ENCODE measurements at places on chromosomes 2 and 18. TPM values are rescaled to one million over a fixed set of nuclear protein-coding genes. Genes with fewer than 3 reads are reported as not detected.

DNA sequence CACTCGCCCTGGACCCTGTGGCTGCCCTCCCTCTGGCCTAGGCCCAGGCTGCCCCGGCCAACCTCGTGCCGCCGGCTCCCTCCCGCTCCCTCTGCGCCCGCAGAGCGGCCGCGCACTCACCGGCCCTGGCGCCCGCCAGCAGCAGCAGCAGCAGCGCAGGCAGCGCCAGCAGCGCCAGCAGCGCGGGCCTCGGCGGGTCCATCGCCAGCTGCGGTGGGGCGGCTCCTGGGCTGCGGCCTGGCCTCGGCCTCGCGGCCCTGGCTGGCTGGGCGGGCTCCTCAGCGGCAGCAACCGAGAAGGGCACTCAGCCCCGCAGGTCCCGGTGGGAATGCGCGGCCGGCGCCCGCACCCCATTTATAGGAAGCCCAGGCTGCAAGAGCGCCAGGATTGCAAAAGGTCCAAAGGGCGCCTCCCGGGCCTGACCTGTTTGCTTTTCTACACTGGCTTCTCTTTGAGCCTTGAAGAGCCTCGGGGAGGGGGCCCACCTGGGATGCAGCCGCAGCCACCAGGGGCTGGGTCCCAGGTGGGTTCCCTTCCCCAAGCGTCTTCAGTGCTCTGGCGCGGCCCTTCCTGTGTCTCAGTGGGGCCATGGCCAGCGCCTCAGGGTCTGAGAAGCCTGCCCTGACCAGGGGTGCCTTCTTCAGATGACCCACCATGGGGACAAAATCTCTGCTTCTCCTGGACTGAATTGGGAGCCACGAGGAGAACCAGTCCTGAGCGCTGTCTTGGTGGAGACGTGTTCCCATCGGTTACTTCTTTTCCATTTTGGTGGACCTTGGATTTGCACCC, at the start of gene APOB:
Gene APOB, minus strand, starts transcription at position 330 of the 789 bp plus-strand sequence. Its CDS starts 128 bp downstream, at position 202.
- DNase-seq, result no peak

DNA sequence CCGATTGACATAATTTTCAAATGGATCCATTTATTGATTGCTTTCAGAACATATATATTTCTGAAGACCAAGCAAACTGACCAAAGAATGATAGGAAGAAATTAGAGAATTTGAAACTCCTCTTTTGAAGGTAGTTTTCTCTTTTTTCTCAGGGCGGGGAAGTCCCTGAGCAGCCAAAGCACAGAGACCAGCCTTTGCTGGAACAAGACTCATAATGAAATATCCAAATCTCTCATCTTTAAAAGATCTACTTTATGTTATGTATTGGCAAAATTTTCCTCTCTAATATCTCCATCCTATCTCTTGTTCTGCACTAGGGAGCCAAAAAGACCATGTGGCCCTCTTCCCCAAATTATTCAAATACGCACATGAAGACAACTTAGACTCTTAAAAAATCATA, 379.0 kb upstream of the TCF4 start:
- DNase-seq, result no peak

- DNase-seq, result no peak
Measured at GRCh38 chr18:61241260-61241853, 91.9 kb upstream of the CDH20 start.

- DNase-seq, result no peak
Measured at GRCh38 chr18:52598921-52599320, 258.9 kb downstream of the DCC start.

DNA sequence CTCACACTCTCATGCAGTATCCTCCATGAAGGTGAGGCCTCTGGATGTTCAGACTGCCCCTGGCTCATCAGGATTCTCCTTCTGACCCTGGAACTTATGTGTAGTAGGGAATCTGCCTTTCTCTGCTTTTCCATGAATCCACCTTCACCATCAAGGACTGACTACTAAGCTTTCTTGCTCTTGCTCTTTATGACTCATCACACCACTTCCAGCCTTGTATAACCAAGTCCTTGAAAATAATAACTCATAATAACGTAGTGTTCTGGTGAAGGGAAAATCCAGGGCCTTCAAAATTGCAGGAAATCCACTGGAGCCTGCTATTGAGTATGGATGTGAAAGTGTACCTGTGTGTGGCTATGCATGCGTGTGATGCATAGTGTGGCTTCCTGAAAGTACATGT, 11.3 kb upstream of the KCNS3 start:
- DNase-seq, result no peak

DNA sequence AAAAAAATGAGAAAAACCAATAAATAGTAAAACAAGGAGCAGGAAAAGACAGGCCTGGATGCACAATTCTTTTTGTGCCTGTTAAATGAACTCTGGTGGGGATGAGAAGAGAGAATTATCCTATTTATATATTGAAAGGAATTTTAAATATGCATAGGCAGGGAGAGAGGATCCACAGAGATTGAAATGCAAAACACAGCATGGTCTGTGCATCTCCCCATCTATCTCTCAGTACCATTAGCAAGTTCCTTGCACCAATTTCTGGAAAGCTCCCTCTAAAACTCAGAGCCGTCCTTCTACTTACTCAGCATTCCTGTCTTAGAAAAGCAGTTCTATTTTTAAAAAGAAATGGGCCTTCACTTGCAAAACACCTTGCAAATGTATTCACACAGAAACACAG, 502.3 kb upstream of the KLHL29 start:
- no peak for DNase-seq

- no peak for DNase-seq
Measured at GRCh38 chr2:16169381-16169960, 229.1 kb downstream of the MYCN start.

SP9 gene
- not detected for total RNA-seq

SPATA3 gene
- total RNA-seq, result not detected
